ENCODE measurements at places on chromosomes 5 and 9.

DNA sequence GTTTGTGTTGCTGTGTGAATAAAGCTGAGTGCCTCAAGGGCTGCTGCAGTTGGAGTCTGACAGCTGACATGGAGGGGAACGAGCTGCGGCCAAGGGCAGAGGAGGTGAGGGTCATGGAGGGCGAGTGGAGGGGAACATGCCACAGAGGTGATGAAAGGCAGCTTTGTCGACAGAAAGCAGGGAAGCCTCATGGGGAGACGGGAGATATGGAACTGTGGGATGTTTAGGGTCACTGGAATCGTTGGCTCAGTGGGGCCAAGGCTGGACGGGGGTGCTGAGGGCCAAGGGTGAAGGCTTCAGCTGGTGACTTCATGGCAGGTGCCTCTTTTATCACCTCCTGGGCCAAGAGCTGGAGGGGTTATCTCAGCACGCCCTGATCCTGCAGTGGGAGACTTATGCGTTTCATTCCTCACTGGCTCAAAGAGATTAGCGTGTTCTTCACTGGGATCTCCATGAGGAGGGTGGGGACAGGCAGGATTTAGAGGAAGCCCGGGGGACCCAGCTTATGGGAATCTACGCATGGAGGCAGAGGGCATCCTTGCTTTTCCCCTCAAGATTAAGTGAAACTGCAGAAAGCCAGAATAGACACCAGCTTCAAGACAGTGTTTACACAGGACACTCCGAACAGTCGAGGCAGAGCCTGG, 42.2 kb downstream of the FAM240B start:
- DNase-seq, result no peak

GRCh38 chr5:149188383-149188782, 47.1 kb downstream of the ABLIM3 start:
- DNase-seq, result no peak

DNA sequence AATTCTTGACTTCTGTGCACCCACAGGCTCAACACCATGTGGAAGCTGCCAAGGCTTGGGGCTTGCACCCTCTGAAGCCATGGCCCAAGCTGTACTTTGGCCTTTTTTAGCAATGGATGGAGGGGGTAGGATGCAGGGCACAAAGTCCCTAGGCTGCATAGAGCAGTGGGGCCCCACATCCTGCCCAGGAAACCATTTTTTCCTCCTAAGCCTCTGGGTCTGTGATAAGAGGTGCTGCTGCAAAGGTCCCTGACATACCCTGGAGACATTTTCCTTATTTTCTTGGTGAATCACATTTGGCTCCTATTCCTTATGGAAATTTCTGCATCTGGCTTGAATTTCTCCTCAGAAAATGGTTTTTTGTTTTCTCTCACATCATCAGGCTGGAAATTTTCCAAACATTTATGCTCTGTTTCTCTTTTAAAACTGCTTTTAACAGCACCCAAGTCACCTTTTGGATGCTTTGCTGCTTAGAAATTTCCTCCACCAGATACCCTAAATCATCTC, 482.7 kb upstream of the TLE4 start:
- DNase-seq, result no peak

DNA sequence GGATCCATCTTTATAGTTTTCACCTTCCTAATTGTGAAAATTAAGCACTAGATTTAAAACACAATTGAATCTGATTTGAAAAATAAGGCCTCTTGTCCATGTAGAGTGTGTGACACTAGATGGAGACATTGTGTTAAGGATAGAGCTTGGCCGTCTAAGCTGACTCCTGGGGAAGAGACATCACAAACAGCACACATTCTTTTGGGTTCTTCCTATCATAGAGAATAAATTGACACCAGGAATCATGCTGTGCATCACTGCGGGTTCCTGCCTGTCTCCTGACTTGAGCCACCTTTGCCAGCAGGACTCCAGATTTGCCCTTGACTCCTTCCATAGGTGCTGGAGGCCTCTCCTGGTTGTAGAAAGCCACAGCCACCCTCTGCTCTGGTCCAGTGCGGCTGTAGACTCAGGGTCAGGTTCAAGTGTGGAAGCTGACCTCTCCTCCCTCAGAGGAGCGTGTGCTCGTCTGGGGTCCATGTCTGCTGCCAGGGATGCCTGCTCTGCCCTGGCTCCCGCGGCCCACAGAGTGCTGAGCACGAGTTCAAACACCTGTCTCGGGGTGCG, 11.2 kb downstream of the ROPN1L start:
- DNase-seq, result peak; percentile 40

GRCh38 chr5:159849437-159850083, 66.7 kb upstream of the ADRA1B start:
- DNase-seq, result no peak

- DNase-seq, result no peak
Observed at GRCh38 chr9:133102190-133103021, 18.6 kb downstream of the RALGDS start.

- no peak for DNase-seq
Observed at GRCh38 chr9:127817881-127818434, 15.3 kb downstream of the FPGS start.

- DNase-seq, result no peak
Observed at GRCh38 chr5:14925326-14925725, 53.7 kb upstream of the ANKH start.

- DNase-seq, result peak; percentile 96
Observed at GRCh38 chr9:127452691-127453090, 1.4 kb downstream of the LRSAM1 start.

DNA sequence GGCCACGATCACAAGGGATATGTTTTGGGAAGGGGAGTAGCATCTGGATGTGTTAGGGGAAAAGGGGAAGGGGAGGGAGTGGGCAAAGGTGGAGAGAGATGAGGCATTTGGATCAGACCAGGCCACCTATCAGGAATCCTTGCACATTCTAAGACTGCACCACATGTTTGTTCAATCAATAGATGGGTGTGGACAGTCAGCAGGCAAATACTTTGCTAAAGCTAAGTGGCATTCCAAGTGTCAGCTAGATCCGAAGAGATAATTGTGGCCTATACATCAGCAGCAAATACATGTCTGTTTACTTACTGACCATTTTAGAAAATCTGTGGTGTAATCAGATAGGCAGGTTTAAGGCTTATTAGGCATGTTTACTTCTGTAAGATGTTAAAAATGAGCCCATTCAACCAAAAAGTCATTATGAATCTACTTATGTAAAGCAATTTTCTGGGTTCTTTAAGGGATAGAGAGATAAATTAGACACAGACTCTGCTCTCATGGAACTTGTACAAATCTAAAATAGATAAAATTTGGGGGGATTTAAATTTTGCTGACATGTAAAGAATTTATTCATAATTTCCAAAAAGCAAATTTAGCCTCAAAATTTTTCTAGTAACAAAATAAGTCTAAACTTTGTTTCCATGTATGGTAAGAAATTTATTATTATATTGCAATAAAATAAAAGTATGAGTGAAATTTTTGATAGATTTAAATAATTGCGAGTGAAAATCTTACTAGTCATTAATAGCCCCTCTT, 107.3 kb downstream of the SNCAIP start:
- no peak for DNase-seq

DNA sequence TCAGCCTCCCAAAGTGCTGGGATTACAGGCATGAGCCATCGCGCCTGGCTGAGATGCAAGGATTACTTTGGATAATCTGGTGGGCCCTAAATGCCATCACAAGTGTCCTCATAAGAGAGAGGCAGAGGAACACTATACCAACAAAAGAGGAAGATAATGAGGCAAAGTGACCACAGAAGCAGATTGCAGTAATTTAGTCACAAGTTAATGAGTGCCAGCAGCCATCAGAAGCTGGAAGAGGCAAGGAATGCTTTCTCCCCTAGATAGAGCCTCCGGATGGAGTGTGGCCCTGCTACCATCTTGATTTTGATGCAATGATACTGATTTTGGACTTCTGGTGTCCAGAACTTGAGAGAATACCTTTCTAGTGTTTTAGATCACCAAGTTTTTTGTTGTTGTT, 122.3 kb downstream of the SPATA31D1 start:
- DNase-seq, result no peak

DNA sequence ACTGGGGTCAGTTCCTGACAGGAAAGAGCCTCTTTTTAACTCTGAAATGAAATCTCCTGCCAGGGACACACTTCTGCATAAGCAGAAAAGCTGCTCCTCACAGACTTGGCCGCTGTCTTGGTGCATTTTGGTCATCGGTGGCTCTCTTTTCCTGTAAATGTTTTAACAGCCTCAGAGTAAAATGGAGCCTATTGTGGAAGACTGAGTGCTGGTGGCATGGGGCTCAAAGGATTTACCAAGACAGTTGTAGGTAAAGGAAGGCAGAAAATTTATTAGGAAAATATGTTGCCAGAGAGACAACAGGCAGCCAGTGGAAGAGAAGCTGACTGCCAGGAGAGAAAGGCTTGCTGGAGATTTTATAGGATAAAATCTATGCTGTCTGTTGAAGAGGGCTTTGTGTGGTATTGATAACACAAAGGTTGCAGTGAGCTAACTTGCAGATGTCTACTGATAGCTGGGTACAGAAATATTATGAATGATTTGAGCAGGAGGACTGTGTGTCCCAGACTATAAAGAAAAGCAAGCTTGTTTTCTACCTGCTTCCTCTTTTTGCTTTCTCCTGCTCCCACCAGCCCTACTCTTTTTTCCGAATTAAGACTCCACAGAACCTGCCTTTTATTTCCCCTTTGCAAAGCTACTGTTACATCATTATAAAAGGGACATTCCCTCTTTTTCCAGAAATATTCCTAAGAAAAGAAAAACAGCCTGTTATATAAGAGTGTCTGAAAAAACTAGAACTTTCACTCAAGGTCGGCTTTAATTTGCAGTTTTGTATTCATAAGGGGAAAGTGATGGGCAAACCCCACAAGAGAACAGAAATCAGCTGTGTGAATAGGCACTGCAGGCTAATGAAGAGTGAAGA, 27.9 kb upstream of the IFNA14 start:
- no peak for DNase-seq

GRCh38 chr5:145811834-145812625, 23.1 kb downstream of the PRELID2 start:
- DNase-seq, result no peak

DNA sequence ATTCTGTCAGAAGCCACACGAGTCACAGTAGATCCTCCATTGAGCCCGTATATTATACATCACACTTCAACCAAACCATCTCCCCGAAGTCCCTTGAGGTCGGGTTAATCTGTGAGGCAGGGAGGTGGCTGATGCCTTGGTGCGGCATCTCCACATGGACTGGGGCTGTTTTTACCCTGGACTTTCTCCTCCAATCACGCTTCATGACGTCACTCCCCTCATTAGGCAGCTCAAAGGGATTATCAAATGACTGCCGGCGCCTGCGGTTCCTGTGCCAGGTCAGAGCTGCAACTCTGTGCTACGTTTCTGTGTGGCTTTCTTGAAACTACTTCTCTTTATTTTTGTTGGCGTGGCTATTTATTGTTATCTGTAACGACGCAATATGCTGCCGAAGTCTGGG, 53.7 kb downstream of the TMOD1 start:
- DNase-seq, result no peak

DNA sequence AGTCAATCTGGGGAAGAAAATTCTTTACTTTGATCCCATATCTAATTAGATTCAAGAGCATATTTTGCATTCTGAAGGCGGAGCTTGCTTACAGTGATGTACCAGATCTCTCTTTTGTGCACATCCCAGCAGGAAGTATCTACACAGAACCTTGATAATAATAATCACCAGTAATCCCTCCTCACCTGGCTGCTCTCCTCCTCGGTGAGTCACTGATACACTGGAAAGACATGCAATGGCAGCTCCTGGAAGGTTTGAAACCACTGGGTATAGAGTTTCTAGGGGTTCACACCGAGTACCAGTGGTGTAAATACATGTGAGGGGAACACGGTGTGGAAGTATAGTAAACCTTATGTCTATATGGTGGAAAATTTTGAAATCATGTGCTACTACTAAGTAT, 205.5 kb upstream of the TARS1 start:
- no peak for DNase-seq

DNA sequence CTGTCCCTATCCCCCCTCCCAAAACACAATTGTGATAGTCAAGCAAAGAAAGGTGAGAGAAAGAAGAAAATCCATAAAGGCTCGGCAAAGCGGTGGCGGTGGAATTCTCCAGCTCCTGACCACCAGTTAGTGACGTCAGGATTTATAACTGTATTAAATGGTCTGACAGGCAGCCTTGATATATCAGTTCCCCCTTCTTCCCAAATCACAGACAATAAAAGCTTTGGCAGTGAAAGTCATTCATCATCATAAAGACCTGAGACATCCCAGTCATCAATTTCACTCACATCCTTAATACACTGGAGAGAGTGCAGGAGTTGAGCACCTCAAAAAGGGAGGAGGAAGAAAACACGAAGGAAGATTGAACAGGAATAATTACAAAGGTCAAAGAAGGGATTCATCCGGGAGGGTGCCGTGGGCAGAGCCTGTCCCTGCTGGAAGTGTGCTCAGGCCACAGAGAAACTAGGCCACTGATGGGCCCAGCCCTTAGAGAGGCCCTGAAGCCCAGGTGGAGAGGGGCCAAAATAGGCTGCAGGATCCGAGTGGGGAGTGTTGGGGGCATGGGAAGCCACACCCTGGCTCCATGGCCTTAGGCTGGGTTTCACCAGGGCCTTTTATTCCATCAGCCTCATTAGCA, 131.9 kb downstream of the PAX5 start:
- DNase-seq, result no peak

- DNase-seq, result no peak
Observed at GRCh38 chr5:91381239-91381773, 1.8 kb downstream of the ARRDC3 start.

GRCh38 chr5:151581812-151582583, 9.1 kb downstream of the FAT2 start:
- DNase-seq, result no peak

DNA sequence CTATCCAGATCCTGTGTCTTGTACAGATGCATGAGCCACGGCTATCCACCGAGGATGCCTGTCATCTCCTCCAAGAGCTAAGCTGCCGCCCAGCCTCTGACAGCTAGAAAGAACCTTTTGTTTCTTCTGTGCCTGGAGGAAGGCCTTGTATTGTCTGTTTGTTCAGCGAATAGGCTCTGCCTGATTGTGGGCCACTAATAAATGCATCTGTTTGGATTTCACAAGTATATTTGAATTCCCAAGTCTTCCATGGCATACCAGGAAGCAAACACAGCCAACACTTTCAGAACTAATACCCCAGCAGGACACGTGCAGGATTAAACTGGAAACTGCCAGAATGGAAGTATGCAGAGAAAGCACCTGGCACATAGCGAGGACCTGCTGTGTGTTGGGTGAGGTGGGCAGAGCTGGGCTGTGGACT, 92.7 kb upstream of the NEURL1B start:
- no peak for DNase-seq

- DNase-seq, result peak; percentile 89
Observed at GRCh38 chr5:42583322-42583721, 160.1 kb downstream of the GHR start.

GRCh38 chr9:101073122-101073521, 44.6 kb downstream of the PLPPR1 start:
- DNase-seq, result no peak

Measured in left lobe of liver (tissue), 2 donors.